ENCODE measurements at places on chromosomes 2 and 18.

- DNase-seq, result no peak
These were observed 519.6 kb downstream of the LRP1B start for GRCh38 chr2:141611176-141611571.

- DNase-seq, result no peak
These were observed 640.2 kb downstream of the SATB2 start for GRCh38 chr2:198817536-198817935.

- DNase-seq, result no peak
These were observed 9.3 kb upstream of the CD226 start for GRCh38 chr18:69956665-69957620.

DNA sequence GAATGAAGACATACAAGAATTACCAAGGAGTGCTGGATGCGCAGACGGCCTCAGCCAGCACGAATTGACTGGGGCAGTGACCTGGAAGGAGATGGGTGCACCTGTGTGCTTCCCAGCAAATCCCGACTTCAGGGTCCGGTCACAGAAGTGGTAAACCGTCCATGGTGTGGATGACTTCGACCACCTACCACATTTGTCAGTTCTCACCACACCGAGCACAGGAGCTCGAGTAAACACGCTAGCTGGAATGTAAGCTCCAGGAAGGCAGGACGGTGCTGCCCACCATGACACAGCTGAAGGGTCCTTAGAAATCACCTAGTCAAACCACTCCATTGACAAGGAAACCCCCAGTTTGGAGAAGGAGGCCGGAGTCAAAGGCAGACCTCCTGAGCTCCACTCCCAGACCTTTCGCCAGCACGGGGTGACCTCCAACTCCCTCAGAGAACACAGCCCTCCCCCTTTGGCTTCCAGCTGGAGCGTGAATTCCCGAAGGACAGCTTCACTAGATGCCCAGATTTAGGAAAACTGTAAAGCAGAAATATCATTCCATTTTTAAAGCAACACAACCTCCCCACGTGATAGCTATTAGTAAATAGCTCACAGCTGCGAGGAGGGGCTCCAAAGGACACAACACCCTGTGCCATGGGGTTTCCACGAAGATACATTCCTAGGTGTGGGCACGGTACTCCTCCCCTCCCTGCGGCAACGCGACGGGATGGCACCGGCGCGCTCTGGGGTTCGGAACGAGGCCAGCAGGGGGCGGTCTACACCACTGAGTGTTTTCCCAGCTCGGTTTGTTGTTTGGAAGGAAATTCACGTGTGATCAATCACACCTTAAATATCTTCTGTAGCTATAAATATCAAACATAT lies 34.1 kb upstream of the GNAL start:
- DNase-seq, result peak; percentile 17

DNA sequence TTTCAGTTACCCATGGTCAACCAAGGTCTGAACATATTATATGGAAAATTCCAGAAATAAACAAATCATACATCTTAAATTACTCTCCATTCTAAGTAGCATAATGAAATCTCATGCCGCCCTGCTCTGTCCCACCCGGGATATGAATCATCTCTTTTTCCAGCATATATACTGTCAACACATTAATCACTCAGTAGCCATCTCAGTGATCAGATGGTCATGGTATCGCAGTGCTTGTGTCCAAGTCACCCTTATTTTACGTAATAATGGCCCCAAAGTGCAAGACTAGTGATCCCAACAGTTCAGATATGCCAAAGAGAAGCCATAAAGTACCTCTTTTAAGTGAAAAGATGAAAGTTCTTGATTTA lies 43.8 kb downstream of the OSBPL6 start:
- DNase-seq, result no peak

DNA sequence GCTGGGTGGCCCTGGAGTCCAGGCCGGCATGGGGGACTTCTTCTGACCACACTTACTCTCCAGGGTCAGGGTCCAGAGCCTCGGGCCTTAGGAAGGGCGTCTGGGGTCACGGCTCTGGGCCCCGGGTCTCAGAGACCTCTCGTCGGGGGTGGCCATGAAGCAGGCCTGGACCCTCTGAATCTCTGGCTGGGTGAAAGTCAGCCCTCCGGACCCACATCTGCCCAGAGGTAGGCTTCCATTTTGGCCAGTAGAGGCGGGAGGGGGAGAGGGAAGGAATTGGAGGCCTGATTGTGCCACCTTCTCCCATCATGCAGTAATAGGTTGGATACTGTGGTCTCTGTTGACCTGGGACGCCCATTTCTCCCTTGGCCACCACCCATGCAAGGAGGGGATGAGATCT lies 125.3 kb upstream of the GPC1 start:
- no peak for DNase-seq

DNA sequence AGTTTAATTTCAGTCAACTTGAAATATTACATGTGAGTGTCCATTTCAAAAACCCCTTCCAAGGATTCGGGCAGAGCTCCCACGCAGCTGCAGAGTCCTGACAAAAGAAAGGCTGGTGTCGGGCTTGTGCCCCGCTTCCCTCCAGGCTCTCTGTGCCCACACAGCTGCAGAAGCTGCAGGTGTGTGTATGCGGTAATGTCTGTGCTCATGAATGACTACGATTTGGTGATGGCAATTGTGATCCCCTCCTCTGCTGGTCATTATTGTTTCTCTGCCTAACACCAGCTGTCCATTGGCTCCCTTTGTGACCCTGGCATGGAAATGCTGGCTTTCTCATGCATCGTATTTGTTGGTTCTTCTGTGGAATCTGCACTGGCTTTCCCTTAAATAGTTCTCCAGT lies 224.8 kb downstream of the NUP35 start:
- peak; percentile 11 for DNase-seq

GRCh38 chr2:188870289-188870688 lies 103.9 kb upstream of the COL3A1 start:
- DNase-seq, result peak; percentile 97

DNA sequence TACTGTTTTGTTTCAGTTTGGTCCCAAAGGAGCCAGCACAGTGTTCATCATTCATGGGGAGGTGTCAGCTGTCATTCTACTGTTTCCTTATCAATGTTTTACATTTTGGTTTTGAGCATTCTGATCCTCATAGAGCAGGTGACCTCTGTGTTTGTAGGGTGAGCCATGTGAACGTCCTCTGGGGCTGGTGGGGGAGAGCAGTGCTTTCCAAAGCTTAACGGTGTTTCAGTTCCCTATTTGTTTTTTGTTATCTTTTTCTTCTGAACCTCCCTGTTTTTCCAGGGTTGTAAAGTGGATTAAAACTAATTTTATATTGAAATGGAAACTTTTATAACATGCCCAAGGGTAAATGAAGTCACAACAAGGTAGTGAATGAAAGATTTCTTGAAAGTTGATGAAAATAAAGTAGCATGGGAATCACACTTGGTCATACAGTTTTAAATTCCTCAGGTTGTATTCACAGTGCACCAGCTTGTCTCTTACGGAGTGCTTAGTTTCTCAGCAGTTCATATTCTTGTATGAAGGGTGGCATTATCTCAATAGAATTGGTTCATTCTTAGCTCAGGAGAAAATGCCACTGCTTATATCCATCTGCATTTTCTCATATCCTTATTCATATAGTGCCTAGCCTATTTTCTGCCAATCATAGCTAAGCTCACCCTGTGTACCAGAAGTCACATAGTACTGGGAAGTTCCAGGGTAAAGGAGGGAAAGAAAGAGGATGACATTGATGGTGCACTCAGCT lies 54.5 kb downstream of the MAP4K4 start:
- no peak for DNase-seq

DNA sequence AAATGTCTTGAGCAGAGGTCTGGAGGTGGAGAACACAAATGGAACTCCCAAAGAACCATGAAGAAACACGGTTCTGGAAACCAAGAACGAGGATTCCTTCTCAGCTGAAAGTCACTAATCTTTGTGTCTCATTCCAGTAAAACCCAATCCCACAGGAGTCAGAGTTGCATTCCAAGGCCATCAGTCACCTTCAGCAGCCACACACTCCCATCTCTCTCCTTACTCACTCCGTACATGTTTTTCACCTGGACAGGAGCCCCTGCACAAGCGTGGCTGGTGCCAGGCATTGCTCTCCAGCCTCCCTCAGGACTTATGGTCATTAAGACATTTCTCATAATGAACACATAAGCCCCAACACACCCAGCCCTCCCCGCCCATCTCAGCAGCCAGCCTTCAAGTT lies 175.4 kb upstream of the SIX2 start:
- peak; percentile 82 for DNase-seq

GRCh38 chr18:13232971-13233786 lies 14.6 kb downstream of the LDLRAD4 start:
- no peak for DNase-seq

DNA sequence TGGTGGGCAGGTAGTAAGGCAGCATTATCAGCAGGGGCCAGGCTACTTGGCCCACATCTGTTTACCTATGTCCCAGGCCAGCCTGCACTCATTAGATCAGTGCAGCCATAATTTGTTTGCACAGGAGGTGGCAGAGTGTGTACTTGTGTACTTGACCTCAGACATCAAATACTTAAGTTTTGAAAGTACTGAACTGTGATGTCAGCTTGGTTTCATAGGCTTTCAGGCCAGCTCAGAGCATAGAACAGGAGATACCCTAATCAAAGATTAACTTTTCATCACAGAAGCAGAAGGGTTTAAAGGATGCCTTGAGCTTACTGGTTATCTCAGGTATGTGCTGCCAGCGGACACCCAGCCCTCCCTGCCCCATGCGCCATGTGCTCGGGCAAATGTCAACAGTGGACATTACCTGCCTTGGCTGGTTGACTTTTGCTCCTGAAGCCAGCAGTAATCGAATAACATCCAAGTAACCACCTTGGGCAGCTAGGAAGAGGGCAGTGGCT lies 33.2 kb downstream of the ANKRD29 start:
- DNase-seq, result no peak

GRCh38 chr2:174667250-174667860 lies 69.8 kb upstream of the WIPF1 start:
- no peak for DNase-seq

DNA sequence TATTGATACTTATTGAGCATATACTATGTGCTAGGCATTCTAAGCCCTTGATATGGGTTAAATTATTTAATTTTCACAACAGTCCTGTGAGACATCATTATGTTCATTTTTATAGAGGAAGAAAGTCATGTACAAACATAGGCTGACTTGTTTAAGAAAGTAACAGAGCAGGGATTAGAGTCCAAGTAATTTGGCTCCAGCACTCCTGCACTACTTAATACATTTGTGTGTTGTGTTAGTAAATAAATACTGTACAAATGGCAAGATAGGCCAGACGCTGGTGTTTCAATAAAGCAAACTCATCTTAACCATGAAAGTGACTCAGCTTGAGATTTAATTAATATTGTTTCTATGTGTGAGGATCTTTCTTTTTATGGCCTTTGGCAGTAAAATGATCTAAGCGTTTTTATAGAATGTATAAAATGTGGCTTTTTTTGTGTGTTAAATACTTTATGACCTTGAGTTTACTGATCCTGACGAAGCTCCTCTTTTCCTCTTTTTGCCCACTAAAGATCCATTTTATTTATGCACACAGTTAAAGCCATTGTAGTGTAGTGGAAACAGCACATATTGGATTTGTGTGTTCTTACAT lies 21.3 kb downstream of the NBEAL1 start:
- DNase-seq, result no peak

GRCh38 chr2:42055573-42056514 lies 8.0 kb downstream of the PKDCC start:
- no peak for DNase-seq

DNA sequence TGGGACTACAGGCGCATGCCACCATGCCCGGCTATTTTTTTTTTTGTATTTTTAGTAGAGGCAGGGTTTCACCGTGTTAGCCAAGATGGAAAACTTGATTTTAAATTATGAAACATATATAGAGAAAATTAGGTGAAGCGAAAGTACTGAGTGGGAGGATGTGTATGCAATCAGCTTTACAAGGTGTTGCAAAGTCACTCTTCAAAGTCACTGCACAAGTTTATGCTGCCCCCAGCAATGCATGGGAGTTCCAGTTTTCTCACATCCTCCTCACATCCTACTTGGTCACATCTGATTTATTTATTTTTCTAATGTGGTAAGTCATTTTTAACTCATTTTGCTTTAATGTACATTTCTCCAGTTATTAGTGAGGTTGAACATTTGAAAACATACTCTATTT lies 49.2 kb upstream of the CHN1 start:
- no peak for DNase-seq

- DNase-seq, result no peak
These were observed at the start of gene TFCP2L1 for GRCh38 chr2:121284463-121285449. Gene TFCP2L1, minus strand, starts transcription at chr2:121285202. Its CDS starts 93 bp downstream, at chr2:121285109.

DNA sequence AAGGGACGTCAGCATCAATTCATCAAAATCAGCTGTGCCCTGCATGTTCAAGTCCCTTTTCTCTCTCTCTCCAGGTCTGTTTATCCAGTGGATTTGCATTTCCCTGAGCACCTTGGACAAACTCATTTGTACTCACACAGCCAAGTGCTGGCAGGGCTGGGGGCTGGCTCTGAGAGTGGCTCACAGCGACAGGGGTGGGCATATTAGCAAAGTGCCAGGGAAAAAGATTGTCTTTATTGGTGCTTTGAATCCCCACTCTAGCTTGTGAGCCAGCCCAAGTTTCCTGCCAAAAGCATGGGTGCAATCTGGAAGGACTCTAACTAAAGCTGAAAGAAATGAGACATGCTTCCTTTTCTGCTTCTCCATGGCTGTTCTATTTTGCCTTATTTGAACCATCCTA lies 56.6 kb downstream of the ACOXL start:
- no peak for DNase-seq

DNA sequence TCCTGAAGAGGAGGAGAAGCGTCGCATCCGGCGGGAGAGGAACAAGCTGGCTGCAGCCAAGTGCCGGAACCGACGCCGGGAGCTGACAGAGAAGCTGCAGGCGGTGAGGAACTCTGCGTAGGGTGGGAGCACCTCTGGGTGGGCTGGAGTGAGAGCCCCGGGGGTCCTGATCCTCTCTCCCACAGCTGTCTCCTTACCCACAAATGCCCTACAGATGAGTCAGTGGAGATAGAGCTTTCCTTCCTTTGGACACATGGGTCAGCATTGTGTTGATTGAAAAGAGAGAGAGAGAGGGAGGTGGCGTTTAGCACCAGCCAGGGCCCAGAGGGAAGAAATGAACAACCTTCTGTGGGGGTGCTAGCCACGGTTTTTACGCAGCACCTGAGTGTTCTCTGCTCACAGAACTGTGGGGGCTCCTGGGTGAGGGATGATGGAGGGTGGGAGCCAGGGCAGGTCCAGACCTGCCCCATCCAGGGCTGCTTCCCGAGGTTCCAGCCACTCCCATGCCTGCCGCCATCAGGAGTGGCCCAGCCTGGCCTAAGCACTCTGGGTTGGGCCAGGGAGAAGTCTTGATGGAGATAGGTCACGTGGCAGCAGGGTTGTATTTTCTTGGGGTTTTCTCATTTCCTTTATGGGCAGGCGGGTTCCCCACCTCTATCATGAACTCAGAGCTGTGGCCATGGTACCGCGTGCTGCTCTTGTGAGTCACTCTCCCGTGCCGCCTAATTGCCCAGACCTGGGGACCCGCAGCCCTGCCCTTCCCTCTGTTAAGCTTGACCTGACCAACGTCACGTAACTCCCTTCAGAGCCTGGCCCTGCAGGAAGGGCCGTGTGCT lies 16.3 kb downstream of the FOSL2 start:
- peak; percentile 62 for DNase-seq

DNA sequence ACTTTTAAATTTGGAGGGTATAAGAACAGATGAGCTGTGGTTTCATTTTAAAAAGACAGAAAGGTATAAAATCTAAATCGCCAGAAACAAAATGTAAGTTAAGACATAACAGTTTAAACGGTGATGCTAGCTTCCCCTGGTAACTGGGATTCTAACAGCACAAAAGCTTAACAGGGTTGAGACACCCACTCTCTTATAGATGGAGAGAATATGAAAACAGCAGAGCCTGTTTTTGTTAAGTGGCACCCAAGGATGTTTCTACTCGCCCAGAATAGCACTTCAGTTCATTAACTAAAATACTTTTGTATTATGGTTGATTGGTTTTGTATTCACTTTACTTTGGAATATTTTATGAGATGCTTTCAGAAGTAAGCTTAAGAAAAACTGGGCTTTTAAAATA lies 151.9 kb upstream of the RND3 start:
- DNase-seq, result no peak

All from AG10803 (cell line).